CD4-positive, alpha-beta T cell treated with Interleukin-4 for 4 hours (primary cell): ENCODE measurements at places on chromosomes 1 and 21.
A peak's percentile ranks its signal among the peaks of the same experiment; 100 is the strongest.

GRCh38 chr21:15066123-15066575 is 1.3 kb upstream of the NRIP1 start:
- no peak for DNase-seq

GRCh38 chr1:14396100-14396499 is 202.4 kb upstream of the KAZN start:
- DNase-seq: no peak

- no peak for DNase-seq
Measured at GRCh38 chr1:68955424-68955823, 458.5 kb upstream of the DEPDC1 start.

GRCh38 chr1:206457408-206458120 is 12.7 kb upstream of the IKBKE start:
- no peak for DNase-seq

- no peak for DNase-seq
Measured at GRCh38 chr1:160363951-160364735, 2.7 kb upstream of the NHLH1 start.

DNA sequence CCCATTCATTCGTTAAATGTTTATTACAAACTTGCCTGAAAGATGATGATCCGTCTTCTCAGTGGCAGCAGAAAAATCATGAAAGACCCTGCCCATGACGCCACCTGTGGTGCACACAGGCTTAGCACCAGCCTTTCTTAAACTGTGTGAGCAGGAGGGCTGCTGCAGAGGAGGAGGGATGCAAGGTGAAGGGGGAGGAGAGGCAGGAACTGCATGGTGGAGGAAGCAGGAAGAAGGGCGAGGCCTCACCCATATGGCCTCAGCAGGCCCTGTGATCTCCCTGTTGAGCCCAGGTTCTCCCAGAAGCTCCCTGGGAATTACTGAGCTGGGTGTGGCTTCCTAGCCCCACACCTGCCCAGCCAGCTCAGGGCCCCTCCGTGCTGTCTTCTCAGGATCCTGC is 25.0 kb upstream of the RD3 start:
- no peak for DNase-seq

- no peak for DNase-seq
Measured at GRCh38 chr1:58580186-58580585, 3.1 kb upstream of the TACSTD2 start.

DNA sequence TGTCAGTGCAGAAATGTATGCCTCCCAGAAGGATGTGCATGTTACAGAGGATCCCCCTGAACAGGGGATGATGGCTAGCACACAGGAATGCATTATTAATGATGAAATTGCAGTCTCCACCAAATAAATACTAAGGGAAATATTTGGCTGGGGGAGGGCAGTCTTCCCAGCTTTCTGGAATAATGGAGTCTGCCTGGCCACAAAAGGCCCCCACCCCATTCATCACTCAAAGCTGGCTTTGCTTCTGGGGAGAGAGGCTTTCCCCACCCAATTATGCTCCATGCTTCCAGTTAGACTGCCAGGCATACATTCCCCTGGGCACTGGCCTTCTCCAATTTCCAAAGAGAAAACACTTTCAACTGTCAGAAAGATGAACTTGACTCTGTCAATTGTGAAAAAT is 302.7 kb downstream of the SIPA1L2 start:
- no peak for DNase-seq

DNA sequence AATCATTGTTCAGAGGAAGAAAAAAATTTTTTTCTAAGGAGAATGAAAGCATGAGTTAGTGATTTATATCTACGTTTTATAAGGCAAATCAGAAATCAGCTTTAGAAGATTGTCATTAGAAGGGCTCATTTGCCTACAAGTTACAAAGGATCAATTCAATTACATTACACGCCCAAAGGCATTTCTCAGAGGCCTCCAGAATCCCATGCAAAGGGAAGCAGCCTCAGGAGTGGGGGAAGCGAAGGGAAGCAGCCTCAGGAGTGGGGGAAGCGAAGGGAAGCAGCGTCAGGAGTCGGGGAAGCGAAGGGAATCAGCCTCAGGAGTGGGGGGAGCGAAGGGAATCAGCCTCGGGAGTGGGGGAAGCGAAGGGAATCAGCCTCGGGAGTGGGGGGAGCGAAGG is 206.2 kb downstream of the GREM2 start:
- no peak for DNase-seq

DNA sequence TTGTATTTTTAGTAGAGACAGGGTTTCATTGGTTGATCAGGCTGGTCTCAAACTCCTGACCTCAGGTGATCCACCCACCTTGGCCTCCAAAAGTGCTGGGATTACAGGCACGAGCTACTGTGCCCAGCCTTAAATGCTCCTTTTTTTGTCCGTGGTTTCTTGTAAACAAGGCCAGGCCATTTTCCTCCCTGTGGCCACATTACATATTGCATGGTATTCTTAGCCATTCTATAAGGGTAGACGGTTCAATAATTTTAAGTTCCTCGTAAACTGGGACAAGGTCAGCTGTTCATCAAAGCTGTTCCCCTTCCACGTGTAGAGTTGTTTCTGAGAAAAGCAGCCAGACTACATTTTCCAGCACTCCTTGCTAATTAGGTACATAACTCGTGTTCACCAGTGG is 10.3 kb upstream of the LUZP1 start:
- no peak for DNase-seq

DNA sequence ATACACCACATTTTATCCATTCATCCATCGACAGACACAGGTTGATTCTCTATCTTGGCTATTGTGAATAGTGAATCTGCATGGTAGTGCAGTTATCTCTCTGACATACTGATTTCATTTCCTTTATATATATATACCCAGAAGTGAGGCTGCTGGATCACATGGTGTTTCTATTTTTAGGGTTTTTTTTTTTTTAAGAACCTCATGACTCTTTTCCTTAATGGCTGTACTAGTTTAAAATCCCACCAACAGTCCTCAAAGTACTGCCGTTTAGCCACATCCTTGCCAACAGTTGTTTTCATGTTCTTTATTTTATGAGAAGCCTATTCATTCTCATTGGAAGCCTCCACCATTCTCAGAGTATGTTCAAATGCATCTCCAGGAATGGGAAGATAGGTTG is 258.7 kb upstream of the SNX7 start:
- DNase-seq: no peak

DNA sequence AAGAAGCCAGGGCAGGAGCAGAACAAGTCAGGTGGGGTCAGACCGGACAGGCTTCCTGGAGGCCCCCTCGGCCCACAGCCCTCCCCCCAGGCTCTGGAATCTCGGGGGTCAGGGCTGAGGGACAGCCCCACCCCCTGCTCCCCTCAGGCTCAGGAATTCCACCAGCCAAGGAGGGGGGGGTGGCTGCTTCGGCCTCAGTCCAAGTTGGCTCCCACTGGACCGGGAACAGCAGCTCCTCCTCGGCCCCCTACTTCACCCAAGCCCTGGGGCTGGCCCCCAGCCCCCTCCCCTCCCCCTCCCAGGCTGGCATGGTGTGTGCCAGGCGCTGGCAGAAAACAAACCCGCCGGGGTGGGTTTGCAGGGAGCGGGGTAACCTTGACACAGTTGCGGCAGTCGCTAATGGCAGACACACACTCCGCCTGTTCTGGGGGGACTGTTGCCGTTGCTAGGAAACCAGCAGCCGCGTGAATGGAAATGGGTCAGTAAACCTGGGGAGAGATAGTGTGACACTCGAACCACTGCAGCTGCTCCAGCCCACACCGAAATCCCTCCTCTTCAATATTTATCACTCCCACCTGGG is 32.4 kb downstream of the AHDC1 start:
- DNase-seq: no peak

GRCh38 chr1:35763201-35763600 is 6.6 kb downstream of the CLSPN start:
- DNase-seq: no peak

- no peak for DNase-seq
Measured at GRCh38 chr1:235613602-235614001, 36.0 kb downstream of the GNG4 start.

DNA sequence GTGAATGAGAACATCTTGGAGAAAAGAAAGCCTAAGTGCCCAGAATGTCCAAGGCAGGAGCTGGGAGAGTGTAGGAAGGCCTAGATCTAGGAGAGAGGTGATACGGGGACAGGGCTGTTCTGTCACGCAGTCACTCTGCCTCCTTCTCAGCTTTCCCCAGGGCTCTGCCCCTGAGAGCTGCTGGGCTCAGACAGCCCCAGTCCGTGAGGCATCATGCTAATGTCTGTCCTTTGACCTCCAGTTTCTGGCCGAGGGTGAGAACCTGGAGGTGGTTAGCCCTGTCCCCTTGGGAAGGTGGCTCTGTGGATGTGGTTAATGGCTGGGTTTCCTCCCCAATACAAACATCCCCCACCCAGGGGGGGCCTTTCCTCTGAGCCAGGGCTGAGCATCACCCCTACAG is 63.2 kb downstream of the FAM163A start:
- DNase-seq: no peak

- DNase-seq: no peak
Measured at GRCh38 chr1:172149346-172149745, 271.1 kb upstream of the C1orf105 start.

DNA sequence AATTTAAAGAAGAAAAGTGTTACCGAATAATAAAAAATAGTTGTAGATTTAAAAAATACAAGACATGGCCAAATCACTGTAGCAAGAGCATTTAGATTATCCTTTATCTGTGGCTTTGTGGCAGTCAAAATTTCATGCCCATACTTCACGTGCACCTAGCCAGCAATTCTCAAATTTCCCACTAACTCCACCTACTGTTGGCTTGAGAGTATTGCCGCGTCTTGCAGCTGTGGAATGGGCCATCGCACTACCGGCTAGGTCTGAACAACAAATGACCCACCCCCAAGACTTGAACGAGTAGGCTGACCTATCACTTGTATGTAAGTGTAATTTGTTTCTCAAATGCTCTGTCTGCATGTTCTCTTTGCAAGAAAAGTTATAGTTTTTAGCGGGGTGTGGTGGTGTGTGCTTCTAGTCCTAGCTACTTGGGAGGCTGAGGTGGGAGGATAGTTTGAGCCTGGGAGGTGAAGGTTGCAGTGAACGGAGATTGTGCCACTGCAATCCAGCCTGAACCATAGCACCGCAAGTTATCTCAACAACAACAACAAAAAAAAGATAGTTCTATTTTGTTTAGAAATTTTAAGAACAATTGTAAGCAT is 4.1 kb downstream of the KRTAP13-4 start:
- DNase-seq: peak; percentile 1

DNA sequence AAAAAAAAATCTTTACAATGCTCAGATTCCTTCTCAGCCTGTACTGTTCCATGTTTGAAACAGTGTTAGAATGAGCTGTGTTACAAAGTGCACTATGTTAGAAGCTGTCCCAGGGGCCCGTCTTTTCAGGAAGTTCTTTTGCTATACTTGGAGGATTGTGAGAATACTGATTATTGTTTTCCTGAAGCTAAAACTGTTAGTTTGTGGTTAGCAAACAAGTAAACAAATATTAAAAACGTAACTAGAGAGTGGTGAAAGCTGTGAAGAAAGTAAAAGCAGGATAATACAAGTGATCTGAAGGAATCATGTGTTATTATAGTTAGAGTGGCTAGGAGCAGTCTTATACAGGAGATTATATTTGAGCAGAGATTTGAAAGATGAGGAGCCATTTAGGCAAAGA is 35.6 kb downstream of the CAMSAP2 start:
- no peak for DNase-seq

GRCh38 chr1:52970149-52970548 is 43.1 kb downstream of the SCP2 start:
- no peak for DNase-seq

DNA sequence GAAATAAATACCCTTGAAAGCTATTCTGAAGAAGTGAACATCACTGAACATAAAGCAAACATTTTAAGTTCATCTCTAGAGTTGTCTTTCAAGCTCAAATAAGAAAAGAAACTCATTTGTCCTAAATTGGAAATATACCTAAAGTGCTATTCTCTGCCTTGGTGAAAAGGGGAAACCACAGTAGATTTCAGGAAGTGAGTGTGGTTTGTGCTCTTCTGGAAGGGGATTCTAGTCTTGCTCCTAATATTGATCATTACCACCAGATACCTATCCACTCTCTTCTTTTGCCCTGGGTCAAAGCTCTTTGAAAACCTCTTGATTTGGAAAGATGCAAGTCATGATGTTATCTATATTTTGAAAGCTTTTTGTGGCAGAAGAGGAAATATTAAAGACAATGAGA is 798.1 kb downstream of the ADGRL2 start:
- no peak for DNase-seq

DNA sequence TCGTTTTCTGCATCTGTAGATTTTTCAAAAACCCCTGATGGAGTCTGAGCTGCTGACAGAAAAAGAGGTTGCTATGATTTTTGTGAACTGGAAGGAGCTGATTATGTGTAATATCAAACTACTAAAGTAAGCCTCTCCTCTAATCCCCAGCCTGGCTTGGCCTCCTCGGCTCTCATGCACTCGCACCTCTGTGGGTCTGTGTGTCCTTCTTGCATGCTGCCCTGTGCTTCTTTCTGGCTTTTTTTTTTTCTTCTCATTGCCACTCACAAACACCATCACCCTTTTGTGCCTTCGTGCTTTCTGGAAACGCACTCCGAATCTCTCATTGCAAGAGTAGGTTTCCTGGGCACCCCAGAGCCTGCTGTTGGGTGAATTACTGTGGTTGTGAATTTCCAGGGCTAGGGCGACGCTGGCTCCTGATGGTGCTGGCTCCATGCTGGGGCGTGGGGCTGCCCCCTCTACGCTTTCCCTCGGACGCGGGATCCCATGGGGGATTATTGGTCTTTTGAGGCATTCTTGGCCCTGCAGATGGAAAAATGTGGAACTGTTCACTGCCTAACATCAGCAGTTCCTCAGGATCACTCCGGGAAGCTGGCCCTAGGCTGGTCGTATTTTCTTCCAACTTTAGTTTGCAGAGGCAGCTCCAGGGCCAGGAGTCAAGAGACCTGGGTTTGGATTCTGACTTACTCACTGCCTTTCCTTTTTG is 56.8 kb downstream of the ATP5PO start:
- DNase-seq: no peak

- DNase-seq: no peak
Measured at GRCh38 chr1:4960336-4960735, 305.9 kb downstream of the AJAP1 start.

DNA sequence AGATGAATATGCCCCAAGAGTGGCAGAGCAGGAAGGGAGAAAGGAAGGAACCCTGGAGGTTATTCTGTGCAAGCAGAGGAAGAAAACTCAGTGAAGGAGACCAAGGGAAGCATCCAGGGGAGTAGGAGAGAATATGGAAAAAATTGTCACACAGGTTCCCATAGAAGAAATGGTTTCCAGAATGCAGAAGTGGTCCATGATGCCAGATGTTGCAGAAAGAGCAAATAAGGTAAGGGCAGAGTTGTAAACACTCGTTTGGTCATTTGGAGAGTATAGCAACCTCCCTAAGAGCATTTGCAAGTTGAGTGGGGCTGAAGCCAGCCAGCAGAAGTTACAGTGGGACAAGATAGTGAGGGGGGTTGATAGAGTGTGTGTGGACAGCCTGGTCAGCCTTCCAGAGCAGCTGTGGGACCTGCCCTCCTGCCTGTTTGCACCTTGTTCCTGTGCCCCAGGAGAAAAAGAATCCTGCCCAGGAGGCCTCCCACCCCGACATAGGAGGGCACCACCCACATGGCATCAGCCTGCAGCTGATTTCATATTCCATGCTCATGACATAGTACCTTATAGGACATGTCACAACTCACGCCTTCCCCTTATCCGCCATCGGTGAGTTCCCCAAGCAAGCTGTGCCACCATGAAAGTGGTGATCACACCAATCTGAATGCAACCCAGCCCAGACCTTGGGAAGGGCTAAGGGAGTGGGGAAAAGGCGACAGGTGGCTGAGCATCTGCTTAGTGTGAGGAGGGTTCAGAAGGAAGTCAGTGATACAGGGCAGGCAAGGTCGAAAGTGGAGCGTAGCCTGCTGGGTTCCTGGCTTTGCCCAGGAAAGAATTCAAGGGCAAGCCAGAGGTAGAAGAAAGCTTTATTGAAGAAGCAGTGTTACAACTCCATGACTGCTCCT is 8.2 kb upstream of the NEK2 start:
- DNase-seq: no peak

GRCh38 chr1:155086128-155086741 is 7.6 kb downstream of the EFNA3 start:
- DNase-seq: peak; percentile 71
